ENCODE measurements at places on chromosomes 5 and 9.

DNA sequence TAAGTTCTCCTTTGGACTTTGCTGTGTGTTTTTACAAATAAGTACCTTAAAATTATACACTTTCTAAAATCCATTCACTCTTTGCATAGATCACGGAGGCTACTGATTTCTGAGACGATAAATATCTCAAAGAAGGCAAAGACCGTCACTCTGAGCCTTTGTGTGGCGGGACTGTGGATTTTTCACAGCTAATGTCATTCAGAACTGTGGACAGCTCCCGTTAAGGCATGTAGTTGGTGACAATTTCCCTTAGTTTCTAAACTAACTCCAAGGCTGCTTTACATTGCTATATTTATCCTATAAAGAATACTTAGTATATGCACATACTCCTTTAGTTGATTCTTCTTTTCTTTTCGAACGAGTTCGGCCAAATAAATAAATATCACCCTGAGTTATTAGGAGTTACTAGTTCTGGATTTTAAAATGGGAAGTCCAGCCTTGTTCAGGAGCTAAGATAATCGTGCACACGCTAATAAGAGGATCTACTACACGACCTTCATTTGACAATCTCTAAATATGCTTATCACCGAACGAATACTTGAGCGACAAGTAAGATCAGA, 1.8 kb downstream of the HCN1 start:
- no peak for DNase-seq

DNA sequence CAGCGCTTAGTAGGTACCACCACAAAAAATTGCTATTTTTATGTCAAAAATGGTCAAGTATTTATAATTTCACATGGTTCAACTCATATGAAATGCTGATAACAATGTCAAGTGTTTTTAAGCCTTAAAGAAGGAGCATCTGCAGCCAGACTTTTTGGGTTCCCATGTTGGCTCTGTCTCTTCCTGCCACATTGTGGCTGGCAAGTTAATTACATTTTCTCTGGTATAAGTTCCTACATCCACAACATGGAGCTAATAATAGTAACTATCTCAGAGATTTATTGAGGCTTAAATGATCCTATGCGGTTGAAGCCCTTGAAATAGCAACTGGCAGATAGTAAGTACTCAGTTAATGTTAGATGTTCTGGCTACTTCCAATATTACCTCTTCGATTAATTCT, 5.4 kb downstream of the ATP10B start:
- no peak for DNase-seq

- no peak for DNase-seq
These were observed 120.1 kb upstream of the TSLP start for GRCh38 chr5:110951373-110951791.

DNA sequence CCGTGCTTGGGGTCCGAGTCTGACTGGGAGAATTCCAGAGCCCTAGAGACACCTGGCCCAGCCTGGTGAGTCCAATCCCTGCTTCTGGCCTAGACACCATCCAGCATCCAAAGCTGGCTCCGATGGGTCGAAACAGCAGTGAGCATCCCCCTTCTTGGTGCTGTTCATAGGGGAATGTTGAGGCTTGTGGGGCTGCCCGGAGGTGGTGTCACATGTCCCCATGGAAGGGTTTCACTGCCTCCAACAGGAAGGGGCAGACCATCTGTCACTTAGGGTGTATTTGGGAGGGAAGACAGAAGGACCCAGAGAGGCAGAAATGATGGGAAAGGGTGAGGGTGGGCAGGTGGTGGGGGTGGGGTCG, 13.9 kb downstream of the C9orf50 start:
- DNase-seq, result no peak

DNA sequence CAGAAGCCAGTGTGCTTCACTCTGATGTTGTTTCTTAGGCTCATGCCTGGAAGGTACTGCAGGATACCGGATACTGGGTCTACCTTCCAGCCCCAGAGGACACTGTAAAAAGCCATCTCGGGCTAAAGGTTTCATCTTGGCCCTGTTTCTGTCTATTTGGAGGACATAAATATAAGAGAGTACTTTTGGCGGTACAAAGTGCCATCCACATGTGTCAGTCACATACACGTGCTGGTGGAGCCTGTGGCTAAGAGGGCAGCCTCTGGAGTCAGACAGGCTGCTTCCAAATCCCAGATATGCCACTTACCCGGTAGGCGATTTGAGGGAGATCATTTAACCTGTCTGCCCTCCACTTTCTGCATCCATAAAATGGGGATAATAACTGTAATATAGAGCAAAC, 160.4 kb downstream of the NR3C1 start:
- no peak for DNase-seq

DNA sequence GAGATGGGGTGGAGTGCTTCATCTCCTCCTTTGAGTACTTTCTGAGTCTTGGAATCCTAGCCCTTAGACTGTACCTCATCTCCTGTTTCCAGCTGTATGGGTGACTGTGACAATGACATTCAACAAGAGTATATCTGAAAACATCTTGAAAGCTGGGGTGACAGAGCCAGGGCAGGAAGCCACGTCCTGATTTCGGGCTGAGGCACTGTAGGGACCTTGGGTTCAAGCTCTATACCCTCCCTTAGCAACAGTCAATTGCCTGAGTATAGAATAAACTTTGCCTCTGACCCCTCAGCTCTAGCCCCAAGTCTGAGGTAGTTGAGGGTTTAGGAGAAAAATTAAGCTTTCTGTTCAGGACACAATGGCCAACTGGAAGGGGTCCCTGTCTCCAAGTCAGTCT, 6.3 kb downstream of the FOXE1 start:
- DNase-seq, result no peak

- no peak for DNase-seq
These were observed 97.3 kb upstream of the IQGAP2 start for GRCh38 chr5:76305775-76306174.

GRCh38 chr5:140175367-140176030, 511 bp downstream of the CYSTM1 start:
- peak; percentile 52 for DNase-seq

DNA sequence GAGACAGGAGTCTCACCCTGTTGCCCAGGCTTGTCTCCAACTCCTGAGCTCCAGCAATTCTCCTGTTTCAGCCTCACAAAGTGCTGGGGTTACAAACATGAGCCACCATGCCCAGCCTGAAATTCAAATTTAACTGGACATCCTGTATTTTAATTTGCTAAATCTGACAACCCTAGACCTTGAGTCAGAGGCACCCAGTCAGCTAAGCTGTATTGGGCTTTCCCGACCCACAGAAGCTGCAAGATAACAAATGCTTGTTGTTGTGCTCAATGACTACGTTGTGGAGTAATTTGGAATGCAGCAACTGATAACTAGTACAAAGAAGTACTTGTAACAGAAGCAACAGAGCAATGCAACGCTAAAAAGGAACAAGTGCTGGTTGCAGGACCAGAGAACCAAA, 533.1 kb downstream of the NTRK2 start:
- no peak for DNase-seq

- no peak for DNase-seq
These were observed 163.7 kb downstream of the ALDH1A1 start for GRCh38 chr9:72788966-72789735.

DNA sequence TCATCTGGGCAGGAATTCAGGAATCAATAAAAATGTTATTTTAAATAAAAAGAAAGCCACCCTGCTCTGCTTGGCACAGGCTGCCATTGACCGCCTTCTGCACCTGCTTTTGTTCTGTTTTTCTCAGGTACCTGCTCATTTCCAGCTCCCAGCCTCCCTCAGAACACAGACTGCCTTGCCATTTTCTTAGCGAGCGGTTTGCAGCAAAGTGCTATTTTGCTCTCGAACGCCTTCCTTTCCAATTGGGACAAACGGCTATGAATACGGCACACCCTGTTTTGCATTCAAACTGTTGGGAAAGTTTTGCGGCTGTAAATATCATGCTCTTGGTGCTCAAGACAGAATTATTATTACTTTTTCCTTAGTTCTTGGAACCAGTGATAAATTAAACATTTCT, 25.1 kb upstream of the FCN1 start:
- DNase-seq, result no peak

- no peak for DNase-seq
These were observed 55.3 kb downstream of the ZNF622 start for GRCh38 chr5:16410338-16410737.

- DNase-seq, result no peak
These were observed 5.1 kb downstream of the TGFBI start for GRCh38 chr5:136033848-136034247.

DNA sequence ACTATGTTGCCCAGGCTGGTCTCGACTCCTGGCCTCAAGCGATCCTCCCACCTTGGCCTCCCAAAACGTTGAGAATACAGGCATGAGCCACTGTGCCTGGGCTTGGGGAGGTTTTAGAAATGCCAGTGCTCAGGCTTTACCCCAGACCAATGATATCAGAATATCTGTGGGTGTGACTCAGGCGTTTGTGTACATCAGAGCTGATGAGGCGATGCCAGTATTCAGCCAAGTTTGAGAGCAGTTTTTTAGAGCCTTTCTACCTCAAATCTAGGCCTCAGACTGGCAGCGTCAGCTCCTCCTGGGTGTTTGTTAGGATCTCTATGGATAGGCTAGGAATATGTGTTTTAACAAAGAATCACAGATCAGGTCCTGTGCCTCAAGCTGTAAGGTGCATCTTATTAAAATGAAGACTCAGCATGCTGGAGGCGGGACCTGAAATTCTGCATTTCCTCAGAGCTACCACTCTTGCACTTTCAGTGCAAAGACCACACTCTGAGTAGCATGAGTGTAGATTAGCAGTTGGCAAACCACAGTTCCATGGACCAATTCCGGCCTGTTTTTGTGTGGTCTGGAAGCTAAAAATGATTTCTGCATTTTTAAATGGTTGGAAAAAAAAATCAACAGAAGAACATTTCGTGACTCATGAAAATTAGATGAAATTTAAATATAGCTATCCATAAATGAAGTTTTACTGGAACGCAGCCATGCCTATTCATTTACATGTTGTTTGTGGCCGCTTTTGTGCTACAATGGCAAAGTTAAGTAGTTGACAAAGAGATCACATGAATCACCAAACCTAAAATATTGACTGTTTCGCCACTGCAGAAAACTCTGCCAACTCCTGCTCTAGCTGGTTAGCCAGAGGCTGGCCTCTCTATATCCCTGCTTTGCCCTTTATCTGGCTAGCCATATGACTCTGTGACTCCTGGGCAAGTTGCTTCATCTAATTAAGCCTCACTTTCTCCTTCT, 92.2 kb downstream of the KLF4 start:
- no peak for DNase-seq

DNA sequence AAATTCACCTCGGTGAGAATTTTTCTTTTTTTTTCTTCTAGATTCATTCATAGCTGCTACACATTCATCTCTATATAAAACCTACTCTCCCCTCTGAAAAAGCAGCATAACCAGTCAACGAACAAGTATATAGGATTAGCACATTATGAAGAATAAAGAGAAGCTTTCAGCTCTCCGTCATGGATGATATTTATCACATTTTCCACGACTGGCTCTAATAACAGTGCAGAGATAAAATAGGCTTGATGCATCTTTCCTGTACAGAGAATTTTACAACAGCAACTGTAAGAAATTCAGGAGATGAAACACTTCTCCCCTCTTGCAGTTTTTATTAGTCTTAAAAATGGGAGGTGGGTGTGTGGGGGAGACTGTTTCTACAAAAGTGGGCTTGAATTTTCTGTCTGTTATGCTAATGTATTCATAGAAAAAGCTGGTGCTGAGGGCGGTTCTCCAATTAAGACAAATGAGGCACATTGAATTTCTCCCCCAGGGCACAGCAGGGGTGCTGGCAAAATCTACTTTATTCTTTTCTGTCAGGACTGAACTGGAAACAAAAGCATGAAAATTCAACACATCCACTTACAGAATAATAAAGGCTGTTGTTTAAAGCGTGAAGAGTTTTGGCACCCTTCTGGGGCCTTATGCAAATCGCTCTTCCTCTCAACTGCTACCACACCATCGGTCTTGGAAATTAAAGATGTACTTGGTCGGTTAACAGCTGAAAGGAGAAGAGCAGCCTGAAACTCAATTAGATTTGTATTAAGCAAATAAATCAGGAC, 233.9 kb upstream of the ZNF608 start:
- DNase-seq, result no peak

DNA sequence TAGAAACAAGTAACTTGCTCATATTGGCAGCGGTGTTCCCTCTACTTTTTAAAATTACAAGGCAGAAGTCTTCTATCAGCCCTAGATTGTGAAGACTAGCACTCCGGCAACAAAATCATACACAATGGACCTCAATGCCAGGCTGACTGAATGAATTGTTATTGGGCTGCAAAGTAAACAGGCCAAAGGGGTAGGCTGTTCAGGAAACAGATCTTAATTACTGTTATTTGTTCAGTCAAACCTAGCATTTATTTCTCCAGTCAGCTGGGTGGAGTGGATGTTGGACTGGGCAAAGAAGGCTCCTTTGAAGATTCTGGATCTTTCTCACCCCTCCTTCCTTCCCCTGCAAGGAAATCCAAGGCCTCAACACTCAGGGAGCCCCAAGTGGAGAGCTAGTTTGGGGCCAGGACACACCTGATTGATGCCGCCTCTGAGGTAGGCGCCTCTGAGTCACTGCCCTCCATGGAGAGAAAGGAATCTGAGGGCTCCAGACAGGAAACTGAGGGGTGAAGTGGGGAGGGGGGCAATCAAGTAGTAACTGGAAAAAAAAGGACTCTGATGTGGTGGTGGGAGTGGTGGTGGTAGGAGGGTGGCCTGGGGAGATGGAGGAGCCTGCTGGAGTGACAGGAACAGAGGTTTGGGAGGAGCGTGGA, 35.5 kb downstream of the SERINC5 start:
- DNase-seq, result no peak

- DNase-seq, result no peak
These were observed 43.8 kb downstream of the SLC38A9 start for GRCh38 chr5:55668356-55668755.

- DNase-seq, result peak; percentile 33
These were observed 7.1 kb upstream of the AGPAT2 start for GRCh38 chr9:136694163-136694871.

Data from HepG2 (cell line).